ENCODE measurements at places on chromosomes 4 and X.
A peak's percentile ranks its signal among the peaks of the same experiment; 100 is the strongest.

DNA sequence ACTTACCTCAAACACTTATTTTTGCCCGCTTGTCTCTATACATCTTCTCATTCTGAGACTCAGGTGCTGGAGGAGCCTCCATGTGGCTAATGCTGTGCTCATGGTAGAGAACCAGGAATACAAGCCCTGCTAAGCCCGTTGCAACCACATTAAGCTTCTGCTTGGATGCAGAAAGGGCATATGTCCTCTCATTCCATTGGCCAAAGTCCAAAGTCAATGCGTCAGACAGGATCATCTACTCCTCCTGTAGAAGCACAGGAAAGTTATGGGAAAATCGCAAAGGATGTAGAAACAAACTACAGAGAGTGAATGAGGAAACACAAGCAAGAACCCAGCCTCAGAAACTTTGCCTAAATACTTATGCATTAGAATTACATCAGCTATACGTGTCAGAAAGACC lies 124.5 kb upstream of the AGA start:
- DNase-seq = no peak

- DNase-seq = no peak
These were observed 8.1 kb downstream of the CPZ start for GRCh38 chr4:8600686-8601085.

GRCh38 chr4:95411371-95412088 lies 137.2 kb downstream of the UNC5C start:
- no peak for DNase-seq

GRCh38 chrX:24186986-24187385 lies 37.5 kb downstream of the ZFX start:
- DNase-seq = no peak

DNA sequence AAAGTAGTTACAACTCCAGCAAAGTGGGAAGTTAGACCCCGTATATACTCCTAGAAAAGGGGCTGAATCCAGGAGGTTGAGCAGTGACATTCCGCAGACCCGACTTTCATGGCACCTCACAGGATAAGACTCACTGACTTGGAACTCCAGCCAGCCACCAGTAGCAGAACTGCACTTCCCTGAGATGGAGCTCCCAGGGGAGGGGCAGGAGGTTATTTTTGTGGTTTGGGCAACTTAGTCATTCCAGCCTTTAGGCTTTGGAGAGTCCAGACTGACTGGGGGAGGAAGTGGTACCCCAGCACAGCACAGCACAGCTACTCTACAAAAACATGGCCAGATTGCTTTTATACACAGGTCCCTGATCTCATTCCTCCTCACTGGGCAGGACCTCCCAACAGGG lies 319.1 kb downstream of the PCDH19 start:
- no peak for DNase-seq

GRCh38 chrX:97268182-97268680 lies 384.5 kb downstream of the RPA4 start:
- no peak for DNase-seq

- peak; percentile 67 for DNase-seq
These were observed 27.5 kb upstream of the HTRA3 start for GRCh38 chr4:8241895-8242696.

- no peak for DNase-seq
These were observed 108.3 kb downstream of the SHROOM3 start for GRCh38 chr4:76543378-76543777.

GRCh38 chr4:113450295-113451080 lies 311.1 kb downstream of the CAMK2D start:
- DNase-seq = no peak

DNA sequence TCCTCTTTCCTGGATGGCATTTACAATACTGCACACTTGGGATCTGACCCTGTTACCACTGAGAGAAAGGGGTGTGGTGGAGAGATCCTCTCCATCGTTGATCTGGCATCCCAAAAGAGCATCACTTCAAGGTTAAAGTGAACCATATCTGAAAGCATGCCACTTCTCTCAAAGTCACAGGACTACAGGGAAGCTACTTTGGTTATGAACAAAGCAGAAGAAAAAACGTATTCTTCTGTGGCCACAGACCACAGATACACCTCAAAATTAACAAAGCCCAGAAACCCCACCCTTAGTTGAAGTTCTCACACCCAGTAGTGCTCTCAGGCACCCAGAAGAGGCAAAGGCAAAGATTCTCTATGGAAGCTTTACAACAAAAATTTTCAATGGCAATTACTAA lies 108.3 kb downstream of the JADE1 start:
- DNase-seq = no peak

GRCh38 chr4:17552427-17552826 lies 24.6 kb upstream of the LAP3 start:
- DNase-seq = no peak

DNA sequence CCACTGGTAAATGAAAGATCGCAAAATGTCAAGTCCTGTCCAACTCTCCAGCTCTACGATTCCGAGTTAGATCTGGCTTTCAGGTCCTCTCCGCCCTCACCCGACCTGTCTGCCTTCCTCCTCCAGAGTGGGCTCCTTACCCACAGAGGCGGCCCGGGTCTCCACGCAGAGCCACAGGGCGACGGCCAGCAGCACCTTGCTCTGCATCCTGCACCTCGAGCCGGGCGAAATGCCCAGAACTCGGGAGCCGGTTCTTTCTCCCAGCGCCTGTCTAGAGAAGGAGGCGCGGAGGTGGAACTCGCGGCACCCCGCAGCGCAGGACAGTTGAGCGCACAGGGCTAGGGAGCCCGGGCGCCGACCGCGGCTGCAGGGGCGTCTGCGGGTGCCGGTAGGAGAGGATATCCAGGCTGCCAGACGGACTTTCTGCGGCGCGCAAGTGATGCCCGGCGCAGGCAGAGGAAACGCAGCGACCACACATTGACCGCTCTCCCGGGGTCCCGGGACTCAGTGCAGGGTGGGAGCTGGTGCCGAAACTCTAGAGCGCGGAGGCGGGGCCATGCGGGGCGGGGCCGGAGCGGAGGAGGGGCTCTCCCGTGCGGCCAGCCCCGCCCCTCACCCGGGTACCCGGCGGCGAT lies at the start of gene KDR:
Gene KDR, minus strand, starts transcription at position 509 of the 635 bp plus-strand sequence. Its CDS starts 302 bp downstream, at position 207.
- no peak for DNase-seq

DNA sequence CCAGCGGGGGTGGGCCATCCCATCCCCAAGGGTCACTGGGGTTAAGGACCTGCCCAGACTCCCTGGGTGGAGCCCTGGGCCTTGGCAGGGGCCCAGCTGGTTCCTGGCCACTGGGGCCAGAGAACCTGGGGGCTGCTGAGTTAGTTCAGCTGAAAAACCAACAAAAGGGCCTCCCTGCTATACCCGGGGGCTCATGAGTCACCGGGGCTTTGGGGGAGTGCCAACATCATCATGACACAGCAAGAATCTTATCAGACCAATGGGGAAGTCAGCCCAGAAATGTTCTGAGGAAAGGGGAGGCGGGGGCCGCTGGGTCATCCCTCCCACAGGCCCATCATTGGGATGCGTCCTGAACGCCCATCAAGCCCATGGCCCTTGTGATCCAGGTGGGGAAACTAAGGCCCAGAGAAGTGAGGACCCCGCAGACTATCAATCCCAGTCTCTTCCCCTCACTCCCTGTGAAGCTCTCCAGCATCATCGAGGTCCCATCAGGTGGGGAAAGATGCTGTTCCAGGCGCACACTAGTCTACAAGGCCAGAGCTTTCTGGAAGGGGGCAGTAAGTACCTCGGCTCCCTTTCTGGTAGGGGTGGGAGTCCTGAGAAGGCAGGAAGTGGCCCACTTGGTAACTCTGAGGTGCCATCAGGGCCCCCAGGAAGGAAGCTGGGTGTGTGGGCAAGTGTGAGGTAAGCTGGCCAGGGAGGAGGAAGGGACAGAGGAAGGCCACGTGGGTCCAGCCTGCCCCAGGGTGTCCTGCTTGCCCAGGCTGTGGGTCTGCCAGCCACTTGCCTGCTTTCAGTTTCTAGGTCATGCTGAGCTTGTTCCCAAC lies 4.5 kb downstream of the G6PD start:
- no peak for DNase-seq

- no peak for DNase-seq
These were observed 384.9 kb downstream of the TLL1 start for GRCh38 chr4:166257891-166258290.

DNA sequence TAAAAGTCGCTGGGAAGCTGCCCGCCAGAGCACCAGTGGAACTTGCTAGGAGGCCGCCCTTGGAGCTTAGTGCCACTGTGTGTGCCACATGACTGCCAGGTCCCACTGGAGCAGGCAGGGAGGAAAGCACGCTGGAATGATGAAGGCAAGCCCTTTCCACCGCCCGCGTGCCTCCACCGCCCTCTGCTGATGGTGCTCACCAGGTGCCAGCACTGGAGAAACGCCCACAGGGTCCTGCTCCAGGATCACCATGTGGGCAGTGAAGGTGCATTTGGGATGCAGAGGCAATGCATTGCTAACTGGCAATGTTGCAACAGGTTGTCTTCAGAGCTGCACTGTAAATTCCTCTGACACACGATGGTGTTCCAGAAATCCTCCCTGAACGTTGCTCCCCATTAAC lies 76.3 kb downstream of the SHROOM2 start:
- no peak for DNase-seq

DNA sequence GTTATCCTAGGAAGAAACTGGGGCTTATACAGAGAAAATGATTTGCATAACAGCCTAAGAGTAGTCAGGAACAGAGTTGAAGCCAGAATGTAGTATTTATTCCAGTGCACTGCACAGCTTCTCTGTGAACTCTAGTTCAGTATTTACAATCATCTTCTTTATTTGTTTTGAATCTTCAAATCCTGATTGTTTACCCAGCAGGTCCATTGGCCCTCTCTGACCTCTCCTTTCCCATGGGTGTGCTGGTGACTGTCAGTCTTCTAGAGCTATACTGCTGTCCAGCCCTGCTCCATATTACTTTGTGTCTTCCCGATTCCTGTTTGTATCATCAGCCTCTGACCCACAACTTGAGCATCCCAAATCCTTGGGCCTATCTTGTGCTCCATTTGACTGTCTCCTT lies 301.9 kb upstream of the HS3ST1 start:
- DNase-seq = no peak

DNA sequence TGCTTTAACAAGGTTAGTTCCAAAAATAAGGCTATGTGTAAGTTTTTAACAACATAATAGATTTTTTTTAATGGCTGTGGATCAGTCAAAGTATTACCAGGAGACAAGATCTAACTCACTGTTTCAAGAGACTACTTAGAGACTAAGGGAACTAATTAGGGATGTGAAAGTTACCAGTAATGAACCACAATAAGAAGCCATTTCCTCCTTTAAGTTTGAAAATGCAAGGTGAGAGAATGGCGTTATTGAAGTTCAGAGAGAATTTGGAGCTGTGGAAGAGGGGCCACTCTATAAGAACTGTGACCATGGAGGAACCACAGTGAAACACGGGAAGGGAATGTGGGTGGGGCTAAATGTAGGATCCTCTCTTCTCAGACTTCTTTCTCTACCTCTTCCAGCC lies 624.2 kb downstream of the GLUD2 start:
- DNase-seq = no peak
